CD4-positive, alpha-beta T cell treated with Interleukin-10 for 1 hour (primary cell): ENCODE measurements at places on chromosomes 4 and X.

GRCh38 chr4:148124512-148124911 is 317.7 kb downstream of the NR3C2 start:
- DNase-seq, result no peak

DNA sequence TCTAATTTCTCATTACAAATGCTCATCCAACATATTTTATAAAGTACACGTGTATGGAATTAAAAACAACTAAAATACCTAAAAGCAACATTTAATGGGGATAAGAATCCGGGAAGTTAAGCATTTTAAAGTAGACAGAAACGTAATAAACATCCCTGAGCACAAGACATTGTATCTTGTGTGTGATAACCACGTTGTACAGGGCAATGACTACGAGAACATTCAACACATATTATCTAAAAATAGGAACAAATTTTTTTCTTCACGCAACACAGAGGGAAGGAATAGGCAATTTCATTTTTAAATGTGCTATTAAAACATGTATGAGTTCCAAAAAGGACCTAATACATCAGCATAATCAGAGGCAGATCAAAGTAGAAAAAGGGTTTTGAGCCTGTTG is 49.5 kb downstream of the AMMECR1 start:
- no peak for DNase-seq

GRCh38 chr4:168304744-168305459 is 13.7 kb downstream of the DDX60 start:
- no peak for DNase-seq

GRCh38 chr4:141497627-141498026 is 138.8 kb upstream of the IL15 start:
- no peak for DNase-seq
